ENCODE measurements at places on chromosomes 4 and X.

GRCh38 chr4:124745985-124746801, 33.7 kb upstream of the ANKRD50 start:
- no peak for DNase-seq

DNA sequence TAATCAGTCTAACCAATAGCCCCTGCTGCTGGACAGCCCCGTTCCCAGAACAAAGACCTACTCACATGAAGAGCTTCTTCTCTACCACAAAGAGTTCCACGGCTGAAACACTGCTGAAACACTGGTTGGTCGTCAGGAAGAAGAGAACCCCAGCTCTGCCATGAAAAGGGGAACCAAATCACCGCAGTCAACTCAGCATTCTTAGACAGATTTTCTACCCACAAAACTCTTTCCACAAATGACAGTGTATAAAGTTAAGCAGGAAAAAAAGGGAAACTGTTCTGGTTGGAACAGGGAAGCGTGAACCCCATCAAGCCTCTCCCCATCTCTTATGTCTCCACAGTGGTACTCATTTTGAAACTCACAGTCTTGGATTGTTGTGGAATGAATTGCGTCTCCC, 57.3 kb downstream of the ABCG2 start:
- DNase-seq = no peak

DNA sequence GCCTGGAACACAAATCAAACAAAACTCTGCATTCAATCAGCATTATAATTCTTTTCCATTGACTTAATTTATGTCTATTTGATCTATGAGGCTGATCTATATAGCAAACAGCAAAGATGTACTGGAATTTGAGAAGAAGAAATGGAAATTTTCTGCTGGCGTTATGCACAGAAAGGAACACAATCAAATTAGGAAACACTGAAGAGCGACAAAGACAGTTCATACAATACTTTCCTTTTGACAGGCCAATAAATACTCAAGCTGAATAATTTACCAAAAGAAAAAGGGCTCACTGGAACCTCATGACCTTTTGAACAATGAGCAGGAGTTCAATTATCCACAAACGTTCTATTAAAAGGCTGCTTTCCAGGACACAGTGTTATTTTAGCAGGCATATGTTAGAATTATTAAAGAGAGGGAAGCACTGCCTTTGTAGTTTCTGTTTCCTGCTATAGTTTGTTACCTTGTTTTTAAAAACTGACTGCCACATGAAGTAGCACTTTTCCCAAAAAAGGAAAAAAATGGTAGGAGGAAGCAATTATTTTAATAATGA, 8.1 kb downstream of the PDHA2 start:
- DNase-seq = no peak

DNA sequence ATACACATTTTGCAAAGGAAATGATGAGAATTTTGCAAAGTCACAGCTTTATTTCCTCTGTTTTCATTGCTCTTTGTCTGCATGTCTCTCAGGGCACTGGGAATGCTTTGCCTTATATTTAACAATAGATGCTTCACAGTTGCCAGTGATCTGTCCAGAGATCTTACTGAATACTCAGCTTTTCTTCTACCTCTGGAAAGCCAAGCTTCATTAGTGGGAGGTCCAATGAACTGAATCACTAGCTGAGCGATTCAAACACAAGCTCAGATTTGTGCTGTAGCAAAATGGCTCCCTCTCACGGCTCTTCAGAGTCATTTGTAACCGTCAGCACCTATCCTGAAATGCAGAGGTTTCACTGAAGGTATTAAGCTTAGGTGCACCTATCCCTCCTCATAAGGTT, 138.9 kb downstream of the DCLK2 start:
- peak; percentile 51 for DNase-seq

DNA sequence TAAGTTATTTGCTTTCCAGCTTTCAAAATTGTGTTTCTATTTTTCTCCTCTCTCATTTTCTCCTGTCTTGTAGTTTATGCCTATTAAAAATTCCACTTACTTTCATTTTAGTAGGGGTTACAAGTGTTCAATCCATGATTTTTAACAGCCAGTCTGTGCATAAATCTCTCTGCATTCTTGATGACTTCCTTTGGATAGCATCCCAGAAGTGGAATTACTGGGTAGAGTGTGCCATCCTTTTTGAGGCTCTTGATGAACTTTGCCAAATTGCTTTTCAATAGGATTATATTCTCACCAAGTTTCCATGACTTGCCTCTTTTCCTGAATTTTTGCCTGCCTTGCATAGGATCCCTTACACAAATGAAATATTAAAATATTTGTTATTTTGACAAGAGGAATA, 58.5 kb downstream of the DIPK2B start:
- DNase-seq = peak; percentile 16
